ENCODE measurements at places on chromosomes 3 and 15. TPM values are rescaled to one million over a fixed set of nuclear protein-coding genes. Genes with fewer than 3 reads are reported as not detected.
A peak's percentile ranks its signal among the peaks of the same experiment; 100 is the strongest.

The LRRIQ4 gene
- not detected for total RNA-seq

GRCh38 chr3:69868841-69869420 is 129.7 kb downstream of the MITF start:
- DNase-seq, result no peak

DNA sequence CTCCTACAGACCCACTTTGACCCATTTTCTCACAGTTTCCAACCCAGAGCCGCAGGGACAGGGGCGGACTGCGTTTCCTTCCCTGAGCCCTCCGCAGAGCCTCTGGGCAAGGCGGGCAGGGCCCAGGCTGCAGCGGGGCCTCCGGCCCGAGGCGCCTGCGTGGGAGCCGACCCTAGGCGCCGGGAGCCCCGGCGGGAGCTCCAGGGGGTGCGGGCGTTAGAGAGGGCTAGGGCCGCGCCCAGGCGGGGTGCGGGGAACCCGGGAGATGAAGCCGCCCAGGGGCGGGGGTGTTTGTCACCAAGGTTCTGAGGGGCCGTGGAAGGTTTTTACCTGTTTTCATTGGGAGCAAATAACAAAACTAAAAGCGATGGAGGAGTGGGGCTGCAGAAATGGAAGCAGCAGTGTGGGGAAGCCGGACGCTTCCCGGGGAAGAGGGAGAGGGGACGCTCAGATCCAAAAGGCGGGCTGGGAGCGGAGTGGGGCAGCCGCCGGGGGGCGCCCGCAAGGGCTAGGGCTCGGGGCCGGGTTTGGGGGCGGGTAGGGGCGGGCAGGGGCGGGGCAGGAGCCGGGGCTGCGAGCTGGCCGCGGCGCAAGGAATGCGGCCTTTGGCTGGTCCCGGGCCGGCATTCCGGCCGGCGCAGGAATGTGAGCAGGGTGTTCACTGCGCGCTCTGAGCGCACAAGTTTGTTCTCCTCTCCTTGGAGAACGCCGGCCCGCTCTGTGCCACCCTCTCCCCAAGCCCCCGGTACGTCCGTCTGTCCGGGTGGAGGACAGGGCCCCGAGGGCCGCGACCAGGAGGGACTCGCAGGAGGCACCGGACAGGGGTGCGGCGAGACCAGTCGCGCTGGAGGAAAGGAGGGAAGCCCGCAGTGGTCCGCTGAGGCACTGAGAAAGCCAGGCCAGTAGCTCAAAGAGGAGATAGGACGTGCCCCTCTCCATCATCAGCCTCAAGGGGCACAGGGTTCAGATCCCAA is 61.1 kb downstream of the AMOTL2 start:
- peak; percentile 61 for DNase-seq

DNA sequence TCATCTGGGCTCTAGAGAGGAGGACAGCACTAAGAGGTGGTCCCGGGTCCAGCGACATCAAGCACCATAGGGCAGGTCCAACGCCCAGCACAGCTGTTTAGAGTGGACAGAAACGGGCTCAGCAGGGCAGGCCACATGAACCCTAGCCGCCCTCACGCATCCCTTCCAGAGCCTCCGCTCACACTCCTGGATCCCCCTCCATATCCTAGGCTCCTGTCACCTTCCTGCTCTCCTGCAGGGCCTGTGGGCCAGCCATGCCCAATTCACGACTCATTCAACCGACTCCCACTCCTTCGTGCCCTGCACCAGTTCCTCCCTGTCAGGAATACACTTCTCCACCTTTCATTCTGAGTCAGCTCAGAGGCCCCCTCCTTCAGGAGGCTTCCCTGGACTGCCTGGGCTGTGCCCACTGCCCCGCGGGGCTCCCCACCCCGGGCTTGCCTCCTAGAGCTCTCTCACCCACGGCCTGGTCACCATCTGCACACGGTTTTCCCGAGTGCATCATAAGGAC is 90.2 kb downstream of the LINGO1 start:
- peak; percentile 30 for DNase-seq

All from LHCN-M2 (cell line).